Cardiac fibroblast (primary cell): ENCODE measurements at places on chromosomes 12 and 14.
A peak's percentile ranks its signal among the peaks of the same experiment; 100 is the strongest.

GRCh38 chr12:33634544-33634943 lies 194.9 kb upstream of the SYT10 start:
- DNase-seq: no peak

DNA sequence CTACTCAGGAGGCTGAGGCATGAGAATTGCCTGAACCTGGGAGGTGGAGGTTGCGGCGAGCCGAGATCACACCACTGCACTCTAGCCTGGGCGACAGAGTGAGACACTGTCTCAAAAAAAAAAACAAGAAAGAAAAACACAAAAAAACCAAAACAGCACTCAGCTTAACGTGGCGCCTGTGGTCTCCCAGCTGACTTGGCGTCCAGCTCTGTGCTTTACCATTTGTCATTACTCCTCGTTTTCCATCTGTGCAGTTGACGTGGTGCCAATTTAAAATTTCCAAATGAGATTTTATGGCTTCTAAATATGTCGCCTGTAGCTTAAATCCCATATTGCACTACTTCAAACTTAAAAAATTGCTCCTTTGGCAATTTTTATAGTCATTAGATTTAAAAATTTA lies 2.0 kb downstream of the MGP start:
- no peak for DNase-seq

GRCh38 chr12:124706363-124706762 lies 139.0 kb upstream of the NCOR2 start:
- DNase-seq: no peak

GRCh38 chr12:105954951-105955931 lies 183.5 kb downstream of the NUAK1 start:
- no peak for DNase-seq

DNA sequence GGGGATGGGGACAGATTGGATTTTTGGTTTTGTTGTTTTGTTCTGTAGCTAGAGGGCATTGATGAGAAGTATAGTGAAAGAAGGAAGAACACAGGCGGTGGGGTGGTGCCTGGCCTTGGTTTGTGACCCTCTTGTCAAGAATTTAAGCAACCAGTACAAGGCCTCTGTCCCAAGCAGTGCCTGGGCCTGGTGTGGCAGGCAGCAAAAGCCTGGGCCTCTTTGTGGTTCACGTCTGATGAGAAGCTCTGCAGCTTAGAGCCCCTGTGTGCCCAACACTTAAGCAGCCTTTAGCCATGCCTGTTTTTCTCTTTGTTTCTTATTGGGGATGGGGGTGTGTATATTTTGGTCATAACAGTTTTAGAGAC lies 98.0 kb downstream of the PPP2R5C start:
- no peak for DNase-seq

- peak; percentile 36 for DNase-seq
These were observed 977 bp upstream of the TMEM120B start for GRCh38 chr12:121711361-121712189.

GRCh38 chr14:67524634-67524963 lies 8.5 kb upstream of the PLEKHH1 start:
- no peak for DNase-seq

DNA sequence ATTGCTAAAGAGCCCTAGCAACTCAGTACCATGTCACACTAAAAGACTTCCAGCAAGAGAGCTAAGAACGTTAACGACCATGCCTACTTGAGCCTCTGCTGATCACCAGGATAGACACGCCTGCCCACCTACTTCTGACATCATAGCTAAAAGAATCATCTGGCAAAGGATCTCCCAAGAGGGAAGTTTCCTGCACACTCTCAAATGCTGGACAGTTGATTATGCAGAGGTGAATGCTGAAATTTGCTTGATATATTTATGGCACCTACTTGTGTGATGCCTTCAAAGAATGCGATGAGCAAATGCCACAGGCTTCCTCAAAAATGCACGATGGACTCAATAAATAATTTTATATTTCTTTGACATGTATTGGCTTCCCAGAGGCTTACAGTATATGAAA lies 113.6 kb downstream of the GALC start:
- no peak for DNase-seq

GRCh38 chr12:119942386-119942785 lies 46.6 kb upstream of the BICDL1 start:
- DNase-seq: no peak

- no peak for DNase-seq
These were observed 18.7 kb downstream of the IQSEC3 start for GRCh38 chr12:85191-85666.

- DNase-seq: peak; percentile 74
These were observed 1183.7 kb upstream of the TMEM132C start for GRCh38 chr12:127083008-127083949.

GRCh38 chr12:115004470-115005146 lies 320.6 kb upstream of the TBX3 start:
- DNase-seq: peak; percentile 25

DNA sequence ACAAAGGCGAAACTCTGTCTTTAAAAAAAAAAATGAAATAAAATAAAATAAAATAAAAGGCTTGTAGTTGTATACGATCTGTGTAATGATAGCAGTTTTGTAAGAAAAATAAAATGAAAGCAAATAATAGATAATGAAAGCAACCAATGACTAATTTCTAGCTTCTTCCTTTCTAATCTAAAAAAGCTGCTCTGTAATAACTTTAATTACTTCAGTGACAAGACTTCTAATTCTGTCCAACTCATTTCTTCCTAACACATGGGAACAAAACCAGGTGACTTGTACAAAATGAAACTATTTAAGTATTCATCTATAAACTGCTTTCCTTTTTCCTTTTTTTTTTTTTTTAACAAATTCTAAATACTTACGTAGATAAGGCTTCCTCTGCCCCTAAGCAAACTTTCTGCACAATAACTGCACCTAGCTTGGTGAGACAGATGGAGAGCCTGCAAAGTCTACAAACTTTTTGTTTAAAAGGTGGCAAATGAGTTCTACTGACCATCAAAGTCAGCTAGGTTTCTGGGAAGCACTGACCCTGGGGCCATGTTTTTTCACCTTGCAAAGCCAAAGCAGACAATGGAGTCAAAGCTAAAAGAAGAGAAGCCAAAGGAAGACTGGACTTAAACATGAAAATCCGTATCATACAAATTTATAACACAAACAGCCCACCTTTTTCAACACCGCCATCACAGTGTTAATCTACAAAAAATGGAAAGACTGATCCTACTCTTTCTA lies 28.2 kb downstream of the DENND5B start:
- no peak for DNase-seq

GRCh38 chr14:101504096-101504948 lies 57.0 kb upstream of the DIO3 start:
- no peak for DNase-seq

DNA sequence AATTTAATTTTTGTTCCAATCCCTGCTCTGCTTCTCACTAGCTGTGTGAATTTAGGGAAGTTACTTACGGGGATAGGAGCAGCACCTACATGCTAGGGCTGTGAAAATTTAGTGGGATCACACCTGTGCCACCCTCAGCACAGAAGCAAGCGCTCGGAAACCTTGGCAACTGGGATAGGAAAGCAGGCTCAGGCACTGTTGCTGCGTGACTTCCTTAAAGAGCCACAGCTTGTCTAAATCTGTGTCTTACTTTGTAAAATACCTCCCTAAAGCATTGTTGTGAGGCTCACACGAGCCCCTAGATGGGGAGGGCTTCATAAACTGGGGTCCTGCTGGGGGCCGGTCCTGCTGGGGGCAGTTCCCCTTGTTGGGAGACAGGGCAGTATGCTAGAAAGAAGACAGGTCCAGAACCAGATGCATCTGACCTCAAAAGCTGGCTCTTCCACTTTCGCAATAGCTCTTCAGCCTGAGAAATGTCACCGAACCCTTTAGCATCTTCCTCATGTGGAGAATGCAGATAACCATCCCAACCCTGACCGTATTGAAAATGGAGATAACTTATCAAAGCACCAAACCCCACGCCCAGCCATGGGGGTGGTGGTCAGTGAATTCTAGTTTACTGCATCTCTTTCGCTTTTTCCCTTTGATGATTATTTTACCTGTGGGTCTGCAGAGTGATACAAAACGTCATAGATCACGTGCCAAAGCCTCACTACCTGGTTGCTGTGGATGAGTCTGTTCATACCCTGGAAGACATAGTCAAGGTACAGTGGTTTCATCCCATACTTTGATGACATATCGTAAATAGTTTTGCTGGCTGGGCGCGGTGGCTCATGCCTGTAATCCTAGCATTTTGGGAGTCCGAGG lies 54.1 kb downstream of the AK7 start:
- DNase-seq: no peak
